Activated naive CD8-positive, alpha-beta T cell treated with anti-CD3 and anti-CD28 coated beads for 36 hours (primary cell): ENCODE measurements at places on chromosomes 4 and X.

- DNase-seq: no peak
Measured at GRCh38 chrX:87808576-87809243, 291.1 kb downstream of the KLHL4 start.

GRCh38 chr4:145333786-145334185, 147.9 kb upstream of the SMAD1 start:
- DNase-seq: no peak

DNA sequence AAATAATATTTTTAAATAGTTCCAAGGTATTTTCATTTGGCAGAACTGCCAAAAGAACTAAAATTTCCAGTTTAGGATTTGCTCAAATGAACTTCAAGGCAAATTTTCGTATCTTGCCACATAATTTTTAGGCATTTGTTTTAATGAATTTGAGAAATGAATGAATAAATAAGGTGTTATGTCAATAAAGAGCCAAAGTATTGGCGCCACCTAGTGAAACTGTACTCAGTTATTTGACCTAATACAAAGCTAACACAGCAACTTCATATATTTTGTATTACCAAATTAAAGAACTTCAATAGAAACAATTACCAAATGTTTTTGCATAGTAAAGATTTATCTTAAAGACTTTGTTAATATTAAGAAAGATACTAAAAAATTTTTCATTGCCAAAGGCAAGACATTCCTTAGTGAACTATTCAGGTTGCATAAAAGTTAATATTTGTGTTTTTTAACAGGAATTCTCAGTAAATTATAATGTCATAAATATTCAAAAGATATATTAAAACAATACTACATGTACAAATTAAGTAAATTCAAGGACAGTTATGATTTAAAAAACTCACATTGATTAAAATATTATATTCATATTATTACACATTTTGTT, 50.3 kb downstream of the STPG2 start:
- DNase-seq: no peak

GRCh38 chrX:136858007-136858756, 22.3 kb downstream of the RBMX start:
- no peak for DNase-seq

GRCh38 chrX:155767051-155767875, 113.9 kb upstream of the VAMP7 start:
- DNase-seq: peak; percentile 5

DNA sequence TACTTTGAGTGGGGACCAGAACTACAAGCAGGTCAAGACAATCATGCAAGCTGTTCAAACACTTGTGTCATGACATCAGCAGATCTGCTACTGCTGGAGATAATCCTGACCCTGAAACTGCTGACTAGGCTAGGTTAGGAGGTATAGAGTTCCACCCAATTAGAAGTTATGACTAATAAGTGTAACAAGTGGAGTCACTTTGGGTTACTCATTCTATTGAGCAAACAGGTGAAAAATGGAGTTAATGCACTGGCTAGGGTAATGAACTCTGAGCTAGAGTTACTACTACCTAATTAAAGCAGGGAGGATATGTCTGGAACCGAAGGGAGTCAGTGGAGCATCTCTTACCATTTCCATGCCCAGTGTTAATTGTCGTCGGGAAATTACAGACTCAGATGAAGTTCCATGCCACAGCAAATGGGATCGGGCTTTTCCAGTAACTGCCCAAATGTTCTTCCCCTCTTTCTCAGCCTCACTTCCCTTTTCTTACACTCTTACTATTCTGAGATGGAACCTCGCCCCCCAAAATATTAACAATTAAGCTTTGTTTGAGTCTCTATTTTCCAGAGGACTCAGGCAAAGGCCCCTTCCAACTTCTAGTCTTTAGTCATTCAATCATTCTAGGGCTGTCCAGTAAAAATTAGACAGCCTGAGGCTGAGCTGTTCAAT, 19.8 kb upstream of the MANBA start:
- DNase-seq: no peak

GRCh38 chr4:75037252-75037651, 104.3 kb downstream of the PARM1 start:
- no peak for DNase-seq

- DNase-seq: no peak
Measured at GRCh38 chr4:125131891-125132680, 182.7 kb upstream of the FAT4 start.

- DNase-seq: no peak
Measured at GRCh38 chrX:26511589-26512363, 295.8 kb downstream of the MAGEB5 start.

DNA sequence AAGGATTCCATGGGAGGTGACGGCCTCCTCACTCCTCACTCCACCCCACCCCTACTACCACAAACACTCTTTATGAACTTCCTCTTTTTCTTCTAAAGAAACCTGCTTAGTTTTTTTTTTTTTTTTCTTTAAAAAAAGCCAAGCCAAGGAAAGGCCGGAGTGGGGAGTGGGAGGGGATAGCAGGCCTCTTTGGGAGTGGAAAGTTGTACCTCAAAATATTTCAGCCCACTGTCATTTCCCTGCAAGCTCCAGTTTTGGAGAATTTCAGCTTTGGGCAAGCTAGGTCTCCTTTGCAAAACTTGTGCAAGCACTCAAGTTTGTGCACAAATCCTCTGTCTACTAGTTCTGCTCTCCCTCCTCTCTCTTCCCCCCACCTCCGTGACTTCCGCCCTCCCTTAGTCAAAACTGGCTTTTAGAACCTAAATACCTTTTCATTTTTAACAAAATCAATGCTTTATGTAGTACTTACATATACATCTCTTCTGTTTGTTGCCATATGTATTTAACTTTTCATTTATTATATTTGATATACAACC, 512 bp upstream of the ANTXR2 start:
- no peak for DNase-seq

DNA sequence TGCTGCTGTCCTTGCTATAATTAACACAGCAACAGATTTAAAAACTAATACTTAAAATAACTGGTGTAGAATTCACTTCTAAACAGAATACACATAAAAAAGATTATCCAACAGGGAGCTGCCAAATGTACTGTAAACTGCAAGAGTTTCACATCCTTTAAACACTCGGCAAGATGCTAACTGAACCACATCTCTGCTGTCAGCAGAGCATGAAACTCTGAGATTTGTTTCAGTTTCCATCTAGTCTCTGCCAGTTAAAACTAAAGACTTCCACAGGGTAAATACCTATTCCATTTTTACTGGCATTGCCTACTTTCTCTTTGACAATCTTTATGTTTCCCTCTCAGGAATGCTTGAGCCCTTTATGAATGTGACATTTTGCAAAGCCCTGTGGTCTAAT, 127.7 kb downstream of the SLC7A11 start:
- DNase-seq: no peak

DNA sequence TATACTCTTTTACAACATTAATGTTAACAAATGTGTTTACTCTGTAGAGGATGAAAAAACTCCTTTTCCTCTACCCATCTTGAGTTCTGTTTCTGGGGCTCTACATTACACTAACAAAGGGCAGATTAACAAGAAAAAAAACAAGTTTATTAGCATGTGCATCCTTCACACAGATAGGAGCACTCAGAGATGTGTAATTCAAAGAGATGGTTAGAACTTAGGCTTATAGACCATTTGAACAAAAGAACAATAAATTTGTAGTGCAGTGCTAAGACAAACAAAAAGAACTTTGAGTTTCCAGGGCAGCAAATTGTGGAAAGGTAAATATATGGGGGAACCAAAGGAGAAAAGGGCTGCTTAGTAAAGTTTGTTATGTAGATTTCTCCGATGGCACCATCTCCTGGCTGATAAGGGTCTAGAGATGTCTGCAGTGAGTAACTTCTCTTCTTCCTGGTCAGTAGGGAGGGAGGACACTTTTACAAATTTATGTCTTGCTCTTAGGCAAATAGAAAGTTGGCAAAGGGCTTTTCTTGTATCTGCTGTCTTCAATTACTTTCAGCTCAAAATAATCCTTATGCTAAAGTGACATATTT, 1249.9 kb upstream of the TENM3 start:
- no peak for DNase-seq
